ENCODE measurements at places on chromosomes 13 and 19.

- DNase-seq = peak; percentile 48
Measured at GRCh38 chr19:27793128-27793643, 1419.8 kb downstream of the UQCRFS1 start.

DNA sequence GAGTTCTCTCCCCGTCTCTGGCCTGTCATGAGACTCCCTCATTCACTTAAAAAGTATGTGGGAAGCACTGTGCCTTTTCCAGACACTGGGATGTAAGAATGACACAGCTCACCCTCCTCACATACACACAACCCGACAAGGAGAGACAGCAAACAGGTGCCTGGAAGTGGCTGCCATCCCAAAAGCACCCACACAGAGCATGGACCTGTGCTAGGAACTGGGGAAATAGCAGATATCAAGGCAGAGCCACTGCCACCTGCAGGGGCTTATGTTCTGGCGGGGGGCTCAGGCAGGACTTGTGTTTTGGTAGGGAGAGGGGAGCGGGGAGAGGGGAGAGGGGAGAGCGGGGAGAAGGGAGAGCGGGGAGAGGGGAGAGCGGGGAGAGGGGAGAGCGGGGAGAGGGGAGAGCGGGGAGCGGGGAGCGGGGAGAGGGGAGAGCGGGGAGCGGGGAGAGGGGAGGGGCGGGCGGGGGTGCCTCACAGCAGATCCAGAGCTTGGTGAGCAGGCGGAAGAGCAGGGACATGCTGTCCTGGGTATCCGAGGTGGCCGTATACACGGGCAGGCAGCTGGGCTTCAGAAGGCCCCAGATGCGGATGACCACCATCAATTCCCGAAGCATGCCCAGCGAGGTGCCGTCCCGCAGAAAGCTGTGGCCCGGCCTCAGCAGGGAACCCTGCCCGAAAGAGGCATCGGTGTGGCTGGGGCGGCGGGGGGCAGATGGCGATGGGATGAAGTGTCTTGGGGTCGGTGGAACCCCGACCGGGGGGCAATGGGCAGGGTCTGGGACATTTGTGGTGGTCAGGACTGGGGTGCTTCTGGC lies 12.2 kb downstream of the CFD start:
- DNase-seq = no peak

DNA sequence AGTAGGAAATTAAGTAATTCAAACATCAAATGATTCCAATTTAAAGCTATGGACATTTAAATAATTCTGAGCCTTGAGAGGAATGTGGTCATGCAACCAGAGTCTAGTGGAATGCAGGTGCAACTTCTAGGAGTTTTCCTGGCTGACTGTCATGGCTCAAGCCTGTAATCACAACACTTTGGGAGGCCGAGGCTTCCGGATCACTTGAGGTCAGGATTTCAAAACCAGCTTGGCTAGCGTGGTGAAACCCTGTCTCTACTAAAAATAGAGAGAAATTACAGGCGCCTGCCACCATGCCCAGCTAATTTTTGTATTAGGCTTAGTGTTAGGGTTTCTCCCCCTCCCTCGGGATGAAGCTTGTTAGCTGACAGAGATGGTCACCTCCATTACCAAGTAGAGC lies 6.4 kb downstream of the ZNF808 start:
- DNase-seq = no peak

- DNase-seq = no peak
Measured at GRCh38 chr19:35977446-35978222, 17.4 kb upstream of the SDHAF1 start.

- DNase-seq = no peak
Measured at GRCh38 chr13:44537248-44537647, 38.9 kb downstream of the TSC22D1 start.

- no peak for DNase-seq
Measured at GRCh38 chr19:16566161-16566560, 6.1 kb downstream of the SLC35E1 start.

DNA sequence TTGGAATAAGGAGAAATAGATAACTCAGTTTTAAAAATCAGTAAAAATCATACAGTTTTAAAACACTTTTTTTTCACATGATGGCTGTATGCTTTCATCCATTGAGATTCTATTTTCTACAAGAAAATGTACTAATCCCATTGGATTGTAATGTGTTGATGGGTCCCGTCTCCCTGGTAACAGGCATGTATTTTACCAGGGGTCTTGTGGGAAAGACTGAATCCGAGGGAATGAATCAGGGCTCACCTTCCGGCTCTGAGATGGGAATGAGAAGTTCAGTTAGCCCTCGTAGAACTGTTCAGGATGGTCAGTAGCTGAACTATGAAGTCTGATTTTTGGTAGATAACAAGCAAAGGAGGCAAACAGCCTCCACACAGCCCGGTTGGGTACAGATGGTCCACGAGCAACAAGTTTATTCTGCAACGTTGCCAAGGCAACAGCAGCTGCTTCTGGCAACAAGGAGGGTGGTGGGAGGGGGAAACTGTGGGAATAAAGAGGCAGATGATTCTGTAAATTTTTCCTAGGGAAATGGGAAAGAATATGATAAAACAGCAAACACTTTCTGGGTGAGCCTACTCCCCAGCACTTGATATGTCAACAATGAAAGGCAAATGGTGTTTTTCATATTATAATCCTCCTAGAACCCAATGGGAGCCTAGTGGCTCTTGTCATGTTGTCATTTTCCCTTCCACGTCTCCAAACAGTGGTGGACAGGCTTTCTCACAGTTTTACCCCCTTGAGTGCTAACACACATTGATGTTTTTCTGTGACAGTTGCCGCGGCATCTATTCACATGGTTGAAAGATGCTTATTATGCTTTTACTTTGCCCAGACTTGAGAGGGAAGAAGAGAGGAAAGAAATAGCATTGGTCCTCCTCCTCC lies 12.4 kb upstream of the SIAH3 start:
- no peak for DNase-seq

GRCh38 chr13:51728972-51729371 lies 75.0 kb downstream of the DHRS12 start:
- no peak for DNase-seq

DNA sequence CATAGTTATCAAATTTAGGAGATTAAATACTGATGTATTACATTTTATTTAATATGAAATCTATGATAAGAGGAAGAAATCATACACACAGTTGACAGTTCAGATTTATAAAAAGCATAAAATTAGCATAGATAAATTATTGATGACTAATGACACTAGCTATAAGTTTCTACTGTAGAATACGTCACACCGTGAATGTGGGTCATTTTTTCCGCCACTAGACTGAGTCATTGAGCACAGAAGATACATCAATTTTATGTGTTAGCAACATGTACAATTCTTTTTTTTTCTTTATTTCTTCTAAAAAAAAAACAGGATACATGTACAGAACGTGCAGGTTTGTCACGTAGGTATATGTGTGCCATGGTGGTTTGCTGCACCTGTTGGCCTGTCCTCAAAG lies 22.2 kb downstream of the AP2S1 start:
- DNase-seq = no peak

GRCh38 chr19:46365561-46365960 lies 18.7 kb downstream of the PPP5C start:
- no peak for DNase-seq

- DNase-seq = no peak
Measured at GRCh38 chr19:51600940-51601580, 29.1 kb downstream of the SIGLEC5 start.

GRCh38 chr13:85864963-85865530 lies 65.8 kb upstream of the SLITRK6 start:
- no peak for DNase-seq

GRCh38 chr19:48354332-48354992 lies 9.3 kb downstream of the TMEM143 start:
- no peak for DNase-seq

DNA sequence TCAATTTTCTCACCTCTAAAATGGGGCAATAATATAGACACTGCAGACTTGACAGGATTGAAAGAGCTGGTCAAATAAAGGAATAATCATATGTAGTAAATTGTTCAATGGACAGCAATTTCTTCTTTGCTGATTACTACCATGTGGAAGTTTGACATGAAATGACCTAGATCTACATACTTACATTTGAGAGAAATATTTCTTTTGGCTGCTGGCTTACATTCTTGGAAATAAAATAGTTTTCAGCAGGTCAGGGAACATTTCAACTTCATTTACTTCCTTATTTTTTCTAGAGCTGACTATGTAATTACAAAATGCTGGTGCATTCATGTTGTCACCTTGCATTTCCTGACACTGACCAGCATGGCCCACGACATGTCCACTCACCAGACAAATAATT lies 294.6 kb upstream of the MIR17HG start:
- DNase-seq = no peak

- no peak for DNase-seq
Measured at GRCh38 chr13:90919153-90919552, 428.3 kb upstream of the MIR17HG start.

DNA sequence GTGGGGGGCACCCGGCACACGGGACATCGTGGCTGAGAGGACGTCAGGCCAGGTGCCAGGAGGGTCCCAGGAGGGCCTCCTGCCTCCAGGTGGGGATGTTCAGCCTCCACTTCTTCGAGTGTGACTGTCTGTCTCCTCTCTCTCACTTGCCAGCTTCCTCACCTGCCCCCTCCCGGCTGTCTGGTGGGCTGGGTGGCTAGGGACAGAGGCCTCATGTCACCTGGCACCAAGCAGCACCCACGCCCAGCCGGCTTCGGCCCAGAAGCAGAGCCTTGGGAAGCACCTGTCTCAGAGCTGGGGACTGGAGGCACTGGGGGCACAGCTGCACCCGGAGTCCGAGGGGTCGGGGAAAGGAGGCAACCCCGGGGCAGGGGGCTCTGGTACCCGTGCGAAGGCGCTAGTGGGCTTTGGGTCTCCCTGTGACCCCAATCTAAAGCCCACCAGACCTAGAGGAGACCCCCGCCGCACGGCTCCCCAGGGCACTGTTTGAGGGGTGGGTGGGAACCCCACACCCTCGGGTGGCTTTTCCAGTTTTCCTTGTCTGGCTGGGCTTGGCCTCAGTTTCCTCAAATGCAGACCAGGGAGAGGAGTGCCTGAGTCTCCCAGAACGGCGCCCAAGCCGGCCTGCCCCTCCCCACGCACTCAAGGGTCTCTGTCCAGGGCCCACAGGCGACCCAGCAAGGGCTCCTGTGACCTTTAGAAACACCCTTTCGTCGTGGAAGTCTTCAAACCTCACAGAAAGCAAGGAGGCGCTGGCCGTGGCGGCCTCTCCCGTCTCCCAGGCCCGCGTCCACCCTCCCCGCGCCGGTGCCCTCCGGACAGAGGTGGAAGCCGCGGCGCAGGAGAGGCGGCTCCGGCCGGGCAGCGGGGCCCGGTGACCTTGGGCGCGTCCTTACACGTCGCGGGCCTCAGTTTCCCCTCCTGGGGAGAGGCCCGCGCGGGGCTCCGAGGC lies 664 bp upstream of the HCN2 start:
- no peak for DNase-seq

DNA sequence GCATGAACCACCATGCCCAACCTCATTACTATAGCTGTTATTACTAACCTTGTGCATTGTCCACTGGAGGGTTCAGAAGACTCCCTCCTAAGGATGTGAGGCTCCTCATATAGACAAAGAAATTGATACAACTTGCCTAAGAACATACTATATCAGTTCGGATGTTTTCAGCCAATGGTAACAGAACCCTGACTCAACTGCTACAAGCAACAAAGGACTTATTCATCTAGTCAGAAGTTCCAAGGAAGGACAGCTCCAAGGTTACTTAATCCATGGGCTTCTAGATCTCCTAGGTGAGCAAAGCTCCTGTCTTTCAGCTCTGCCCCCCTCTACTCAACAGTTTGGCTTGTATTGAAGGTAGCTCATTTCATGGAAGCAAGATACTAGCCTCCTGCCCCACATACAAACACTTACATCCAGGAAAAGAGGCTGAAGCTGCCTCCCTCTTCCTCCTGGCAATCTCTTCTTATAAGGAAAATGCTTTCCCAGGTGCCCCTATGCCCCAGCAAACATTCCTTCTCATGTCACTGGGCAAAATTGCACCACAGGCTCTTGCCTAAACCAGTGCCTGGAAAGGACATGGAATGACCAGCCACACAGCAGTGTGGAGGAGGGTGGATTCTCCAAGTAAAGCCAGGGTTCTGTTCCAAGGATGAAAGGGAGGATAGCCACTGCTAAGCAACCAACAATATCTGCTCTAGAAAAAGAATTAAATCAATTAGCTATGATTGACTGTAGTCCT lies 497.8 kb downstream of the FOXO1 start:
- no peak for DNase-seq

GRCh38 chr13:24313439-24313838 lies 4.1 kb downstream of the C1QTNF9 start:
- no peak for DNase-seq

- no peak for DNase-seq
Measured at GRCh38 chr13:103815619-103816018, 749.4 kb upstream of the SLC10A2 start.

GRCh38 chr19:12544401-12544876 lies 6.8 kb downstream of the ZNF564 start:
- DNase-seq = no peak

DNA sequence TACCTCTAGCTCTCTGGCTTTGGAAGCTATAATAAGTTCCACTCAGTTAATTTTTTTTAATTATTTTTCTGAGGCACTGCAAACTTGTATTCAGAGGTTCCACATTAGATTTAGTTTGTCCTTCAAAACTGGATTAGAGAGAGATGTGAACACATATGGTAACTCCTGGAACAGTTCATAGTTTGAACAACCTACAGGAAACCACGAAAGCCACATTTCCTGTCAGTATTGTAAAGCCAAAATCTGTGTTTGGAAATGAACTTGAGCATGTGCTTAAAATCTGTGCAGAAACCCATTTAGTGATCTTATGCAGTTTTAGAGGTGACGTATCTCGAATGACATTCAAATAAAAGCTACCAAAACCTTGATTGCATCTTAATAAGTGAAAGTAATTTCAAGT lies 1952.0 kb downstream of the OLFM4 start:
- DNase-seq = no peak

DNA sequence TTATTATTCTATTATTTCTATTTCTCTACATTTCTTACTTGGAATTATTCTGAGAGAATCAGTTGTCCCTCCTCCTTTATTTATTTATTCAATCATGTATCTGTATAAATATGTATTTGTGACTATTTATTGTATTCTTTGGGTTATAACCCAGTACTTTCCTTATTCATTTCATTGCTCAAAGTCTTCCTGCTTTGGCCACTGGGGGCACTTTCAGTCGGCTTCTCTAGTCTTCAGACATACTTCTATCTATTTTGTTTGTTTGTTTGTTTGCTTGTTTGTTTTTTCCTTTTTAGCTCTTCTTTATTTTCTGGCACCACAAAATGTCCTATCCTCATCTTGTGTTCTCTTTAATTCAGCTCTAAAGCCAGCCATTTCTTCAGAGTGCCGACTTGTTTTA lies 260.4 kb downstream of the NALCN start:
- no peak for DNase-seq

GRCh38 chr13:50911081-50911631 lies 1.6 kb downstream of the RNASEH2B start:
- DNase-seq = no peak

DNA sequence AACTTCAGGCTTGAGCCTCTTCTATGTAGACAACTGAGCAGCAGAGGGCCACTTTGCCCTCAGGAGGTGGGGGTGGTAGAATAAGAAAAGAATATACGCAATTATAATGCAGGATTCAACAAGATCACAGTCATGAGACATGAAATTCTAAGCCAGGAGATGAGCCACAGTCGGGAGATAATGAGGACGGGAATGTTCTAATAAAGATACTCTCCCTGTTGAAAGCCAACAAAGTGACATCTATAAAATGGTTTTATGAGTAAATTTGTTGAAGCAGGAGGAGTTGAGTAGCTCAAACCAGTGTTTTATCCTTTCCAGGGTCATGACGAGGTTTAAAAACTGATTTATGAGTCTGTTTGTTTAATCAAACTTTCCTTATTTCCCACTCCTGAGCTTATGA lies 152.0 kb upstream of the SERP2 start:
- no peak for DNase-seq

All from omental fat pad (tissue), 4 donors.